ENCODE measurements at places on chromosomes 4 and X.

GRCh38 chr4:26406346-26406975 is 83.8 kb downstream of the CCKAR start:
- no peak for DNase-seq

DNA sequence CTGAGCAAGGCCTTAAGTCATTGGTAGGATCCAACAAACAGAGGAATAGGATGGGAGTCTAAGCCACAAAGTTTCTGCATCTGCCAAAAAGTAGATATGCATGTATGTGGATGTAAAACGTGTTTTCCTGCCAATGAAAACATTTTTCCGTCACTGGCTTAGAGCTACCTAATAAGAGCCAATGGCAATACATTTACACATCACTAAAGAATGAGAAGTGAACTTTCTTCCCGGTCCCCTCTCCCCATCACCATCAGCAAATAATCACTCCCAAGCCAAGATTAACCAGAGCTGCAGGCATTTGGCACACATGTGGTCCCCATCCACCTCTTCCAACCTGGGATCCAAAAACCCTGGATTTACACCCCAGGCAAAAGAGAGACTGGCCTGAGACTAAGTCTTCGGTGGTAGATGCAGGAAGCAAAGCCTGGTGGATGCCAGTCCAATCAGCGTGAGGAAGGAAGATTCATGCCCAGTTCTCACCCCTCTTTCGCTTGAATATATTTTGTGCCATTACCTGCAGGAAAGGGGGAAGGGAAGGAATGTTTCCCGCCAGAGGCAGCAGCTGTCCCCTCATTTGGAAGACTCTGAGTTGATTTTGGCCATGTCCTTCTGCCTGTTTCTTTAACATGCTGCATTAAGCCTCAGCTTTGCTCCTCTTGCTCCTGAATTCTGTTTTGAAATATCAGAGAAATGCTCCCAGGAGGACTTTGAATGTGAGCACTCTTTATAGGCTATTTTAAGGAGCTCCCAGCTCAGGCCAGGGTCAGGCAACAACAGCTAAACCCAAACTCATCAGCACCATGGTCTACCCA is 131.4 kb downstream of the CHIC2 start:
- DNase-seq = no peak

DNA sequence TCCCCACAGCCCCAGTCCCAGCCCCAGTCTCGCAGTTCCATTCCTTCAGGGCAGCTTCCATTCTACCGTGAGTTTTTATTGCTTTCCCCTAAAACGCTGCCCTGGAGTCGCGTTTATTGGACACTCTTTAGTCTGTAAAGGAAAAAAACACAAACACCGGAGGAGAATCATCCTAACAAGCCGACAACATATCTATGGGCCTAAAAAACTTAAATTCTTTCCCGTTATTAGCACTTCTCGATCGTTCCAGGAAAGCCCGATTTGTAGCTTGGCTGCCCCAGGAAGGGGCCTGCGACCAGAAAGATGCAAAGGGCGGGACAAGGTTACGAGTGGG is 178.5 kb downstream of the CBR4 start:
- DNase-seq = no peak

- DNase-seq = no peak
These were observed 261.8 kb downstream of the DHX15 start for GRCh38 chr4:24322511-24322910.

All from stimulated activated CD4-positive, alpha-beta T cell treated with anti-CD3 and anti-CD28 coated beads, Interleukin-15, amount 100 ng/mL, for 48 hours (primary cell).